ENCODE measurements at places on chromosomes 6 and 20. TPM values are rescaled to one million over a fixed set of nuclear protein-coding genes. Genes with fewer than 3 reads are reported as not detected.

Gene MAP7
- 0.30 TPM for total RNA-seq

Gene GID8
- total RNA-seq = 28.4 TPM

Gene TNXB
- total RNA-seq = 0.89 TPM

Gene PSMB8
- total RNA-seq = 31.2 TPM

Gene TUBB2B
- 18.3 TPM for total RNA-seq

Gene HLA-DPB1
- 2.4 TPM for total RNA-seq

Gene COL12A1
- 534 TPM for total RNA-seq

Gene THEMIS
- total RNA-seq = not detected

Gene TCF21
- 1.4 TPM for total RNA-seq

Gene GPSM3
- total RNA-seq = 0.59 TPM

Gene IL17A
- not detected for total RNA-seq

Gene DYNLT2
- 0.83 TPM for total RNA-seq

Gene OXT
- total RNA-seq = not detected

Gene KCNK16
- not detected for total RNA-seq

Gene GPANK1
- total RNA-seq = 10.1 TPM

Gene C6orf132
- 2.5 TPM for total RNA-seq

Gene SLC17A1
- not detected for total RNA-seq

Gene RSPO3
- total RNA-seq = 1.2 TPM

Gene STMND1
- total RNA-seq = not detected

Gene PHF10
- 27.9 TPM for total RNA-seq

Gene TRIM40
- not detected for total RNA-seq

Gene DLK2
- total RNA-seq = 0.30 TPM

Gene MATN4
- total RNA-seq = not detected

Gene MOG
- total RNA-seq = not detected

Gene BEND6
- 14.3 TPM for total RNA-seq

Gene ECT2L
- not detected for total RNA-seq

Gene FAM184A
- total RNA-seq = 0.18 TPM

All from smooth muscle cell of the umbilical artery (primary cell).